ENCODE measurements at places on chromosomes 16 and 17.

DNA sequence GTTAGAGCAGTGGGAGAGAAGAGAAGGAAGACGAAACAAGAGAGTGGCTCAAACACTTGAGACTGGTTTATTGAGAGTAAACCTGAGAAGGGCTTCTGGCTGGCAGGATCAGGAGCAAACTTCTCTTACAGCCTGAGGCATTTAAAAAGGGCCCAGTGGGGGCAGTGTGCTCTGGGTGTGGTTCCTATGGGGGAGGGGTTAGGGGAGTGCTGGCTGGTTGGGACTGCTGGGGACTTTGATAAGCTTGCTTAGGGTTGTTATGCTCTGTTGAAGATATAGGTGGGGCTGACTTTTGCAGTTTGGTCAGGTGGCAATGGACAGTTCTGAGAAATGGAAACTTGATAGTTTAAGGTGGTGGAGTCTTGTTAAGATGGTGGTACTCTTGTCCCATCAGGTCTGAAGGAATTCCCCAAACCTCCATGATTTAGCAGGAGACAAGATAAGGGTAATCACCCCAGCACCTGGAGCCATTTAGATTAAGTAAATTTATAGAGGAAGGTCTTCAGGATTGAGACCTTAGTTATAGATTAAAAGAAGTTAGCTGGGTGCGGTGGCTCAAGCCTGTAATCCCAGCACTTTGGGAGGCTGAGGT is 79.3 kb downstream of the EMP2 start:
- no peak for DNase-seq

DNA sequence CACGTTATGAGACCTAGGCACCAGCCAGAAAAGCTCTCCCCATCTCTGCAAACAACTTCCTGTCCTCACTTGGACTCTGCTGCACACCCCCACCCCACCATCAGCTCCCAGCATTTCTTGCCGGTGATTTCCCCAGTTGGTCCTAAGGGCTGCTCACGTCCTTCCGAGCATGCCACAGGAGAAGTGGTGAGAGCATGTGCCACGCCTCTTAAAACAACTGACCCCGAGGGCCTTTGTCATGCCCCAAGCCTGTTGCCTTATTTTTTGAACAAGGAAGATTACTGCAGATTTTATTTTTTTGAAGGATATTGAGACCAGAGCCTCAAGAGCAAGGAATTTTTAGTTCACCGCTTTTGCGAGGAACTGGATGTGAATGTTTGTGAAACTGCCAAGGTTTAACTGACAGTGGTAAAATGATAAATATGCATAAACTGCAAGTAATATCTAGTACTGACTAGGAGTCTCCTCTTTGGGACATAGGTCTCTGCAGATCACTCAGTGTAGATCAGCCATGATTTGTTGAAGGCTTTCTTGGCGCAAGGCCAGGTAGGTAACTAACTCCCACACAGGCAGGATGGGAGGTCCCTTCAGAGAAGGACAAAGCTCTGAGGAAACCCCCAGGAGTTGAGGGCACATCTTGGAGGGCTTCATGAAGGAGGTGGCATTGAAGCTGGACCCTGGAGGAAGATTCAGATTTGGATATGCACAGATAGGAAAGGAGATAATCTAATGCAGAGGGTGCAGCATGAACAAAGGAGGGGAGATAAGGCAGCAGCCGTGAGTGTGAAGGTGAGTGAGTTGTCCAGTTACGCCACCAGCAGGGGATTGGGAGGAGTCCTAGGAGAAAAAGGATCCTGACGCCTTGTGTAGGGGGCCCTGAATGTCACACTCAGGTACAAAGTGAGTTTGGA is 44.7 kb downstream of the TMEM132E start:
- no peak for DNase-seq

- no peak for DNase-seq
Observed at GRCh38 chr16:7304279-7304678, 28.4 kb upstream of the RBFOX1 start.

- no peak for DNase-seq
Observed at GRCh38 chr17:78249074-78249817, 17.8 kb downstream of the TMEM235 start.

DNA sequence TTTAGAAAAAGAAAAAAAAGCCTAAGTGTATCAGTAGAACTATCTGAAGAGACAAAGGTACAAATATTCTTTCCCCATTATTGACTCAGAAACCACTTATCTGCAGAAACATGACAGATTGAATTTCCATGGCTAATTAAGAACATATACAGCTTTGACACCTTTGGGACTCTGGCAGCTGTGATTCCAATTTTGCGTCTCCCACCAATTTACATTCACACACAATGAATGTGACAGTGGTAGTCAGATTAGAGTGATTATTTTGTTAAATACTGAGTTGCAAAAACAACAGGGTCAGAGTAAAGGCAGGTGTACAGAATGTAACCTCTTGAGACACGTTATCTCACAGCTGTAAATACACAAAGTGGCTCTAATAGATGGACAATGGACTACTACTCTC is 5.3 kb upstream of the PPM1D start:
- DNase-seq = no peak

DNA sequence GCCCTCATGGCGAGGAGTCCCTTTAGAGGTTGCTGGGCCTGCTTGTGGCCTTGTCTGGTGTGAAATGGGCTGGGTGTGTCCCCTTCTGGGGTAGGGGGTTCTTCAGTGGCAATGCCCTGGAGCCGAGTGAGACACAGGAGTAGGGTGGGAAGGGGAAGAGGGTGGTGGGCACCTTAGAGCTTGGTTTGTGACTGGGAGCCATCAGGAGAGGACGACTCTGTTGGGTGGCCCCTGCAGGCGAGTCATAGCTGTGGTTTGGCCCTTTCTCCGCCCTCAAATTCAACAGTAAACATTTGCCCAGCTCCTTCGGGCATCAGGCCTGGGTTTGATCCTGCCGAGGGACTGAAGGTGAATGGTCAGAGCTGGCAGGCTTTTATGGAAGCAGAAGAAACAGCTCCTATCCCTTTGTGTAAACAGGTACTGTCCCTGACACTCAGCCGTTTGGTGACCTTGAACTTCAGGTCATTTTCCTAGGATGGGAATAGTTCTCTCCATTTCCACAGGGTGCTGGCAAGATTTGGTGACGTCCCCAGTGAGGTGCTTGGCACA is 2.9 kb downstream of the E4F1 start:
- no peak for DNase-seq

DNA sequence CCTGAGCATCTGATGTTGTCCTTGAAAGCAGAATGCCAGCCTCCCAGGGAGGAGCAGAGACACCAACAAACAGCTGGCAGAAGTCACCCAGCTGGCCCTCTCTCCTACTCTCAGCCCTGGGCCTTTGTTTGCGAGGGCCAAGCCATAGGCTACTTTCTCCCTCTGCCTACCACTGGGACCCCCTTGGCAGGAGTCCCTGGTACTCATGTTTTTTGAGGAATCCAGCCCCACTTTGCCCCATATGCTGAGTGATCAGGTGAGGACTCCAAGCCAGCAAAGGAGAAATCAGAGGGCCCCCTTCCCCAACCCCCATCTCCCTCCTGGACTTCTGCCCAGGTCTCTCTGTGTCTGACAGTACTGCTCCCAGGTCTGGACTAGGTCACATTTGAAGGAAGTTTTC is 121.9 kb downstream of the USP31 start:
- no peak for DNase-seq

GRCh38 chr17:74268558-74268957 is 5.5 kb upstream of the DNAI2 start:
- no peak for DNase-seq

DNA sequence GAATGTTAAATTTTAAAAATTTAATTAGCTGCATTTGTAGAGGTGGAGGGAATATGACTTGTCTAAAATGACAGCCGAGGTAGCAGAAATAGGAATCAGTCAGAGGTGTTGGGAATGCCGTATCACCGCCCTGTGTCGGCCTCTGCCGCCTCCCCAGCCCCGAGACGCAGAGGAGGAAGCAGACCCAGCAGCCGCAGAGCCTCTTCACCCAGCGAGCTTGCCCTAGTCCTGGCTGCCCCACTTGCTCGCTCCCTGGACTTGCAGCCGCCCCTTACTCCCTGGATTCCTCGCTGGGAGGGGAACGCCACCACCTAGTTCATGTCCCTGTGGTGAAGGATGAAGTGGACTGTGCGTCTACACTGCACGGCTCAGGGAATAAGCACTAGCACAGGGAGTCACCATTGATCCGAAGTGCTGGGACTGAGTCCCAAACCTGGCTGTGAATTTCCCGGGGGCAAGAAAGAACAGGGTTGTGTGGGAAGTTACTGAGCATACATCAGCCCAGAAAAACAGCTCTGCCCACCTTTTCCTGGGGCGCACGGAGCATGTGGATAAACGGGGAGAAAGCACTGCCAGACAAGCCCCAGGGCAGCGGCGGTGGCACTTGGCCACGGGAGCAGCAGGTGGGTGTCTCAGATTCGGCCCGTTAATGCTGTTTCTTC is 76.8 kb downstream of the RPTOR start:
- DNase-seq = no peak

DNA sequence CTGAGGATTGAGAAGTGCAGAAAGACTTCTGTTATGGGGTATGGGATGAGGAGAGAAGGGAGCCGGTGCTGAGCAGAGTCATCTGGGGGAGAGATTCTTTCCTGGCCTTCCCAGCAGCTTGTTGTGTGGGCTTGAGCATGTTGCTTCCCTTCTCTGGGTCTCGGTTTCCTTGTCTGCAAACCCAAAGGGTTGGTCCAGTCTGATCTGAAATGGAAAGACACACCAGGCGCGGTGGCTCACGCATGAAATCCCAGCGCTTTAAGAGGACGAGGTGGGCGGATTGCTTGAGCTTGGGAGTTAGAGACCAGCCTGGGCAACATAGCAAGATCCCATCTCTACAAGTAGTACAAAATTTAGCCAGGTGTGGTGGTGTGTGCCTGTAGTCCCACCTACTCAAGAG is 6.0 kb downstream of the SOCS3 start:
- no peak for DNase-seq

DNA sequence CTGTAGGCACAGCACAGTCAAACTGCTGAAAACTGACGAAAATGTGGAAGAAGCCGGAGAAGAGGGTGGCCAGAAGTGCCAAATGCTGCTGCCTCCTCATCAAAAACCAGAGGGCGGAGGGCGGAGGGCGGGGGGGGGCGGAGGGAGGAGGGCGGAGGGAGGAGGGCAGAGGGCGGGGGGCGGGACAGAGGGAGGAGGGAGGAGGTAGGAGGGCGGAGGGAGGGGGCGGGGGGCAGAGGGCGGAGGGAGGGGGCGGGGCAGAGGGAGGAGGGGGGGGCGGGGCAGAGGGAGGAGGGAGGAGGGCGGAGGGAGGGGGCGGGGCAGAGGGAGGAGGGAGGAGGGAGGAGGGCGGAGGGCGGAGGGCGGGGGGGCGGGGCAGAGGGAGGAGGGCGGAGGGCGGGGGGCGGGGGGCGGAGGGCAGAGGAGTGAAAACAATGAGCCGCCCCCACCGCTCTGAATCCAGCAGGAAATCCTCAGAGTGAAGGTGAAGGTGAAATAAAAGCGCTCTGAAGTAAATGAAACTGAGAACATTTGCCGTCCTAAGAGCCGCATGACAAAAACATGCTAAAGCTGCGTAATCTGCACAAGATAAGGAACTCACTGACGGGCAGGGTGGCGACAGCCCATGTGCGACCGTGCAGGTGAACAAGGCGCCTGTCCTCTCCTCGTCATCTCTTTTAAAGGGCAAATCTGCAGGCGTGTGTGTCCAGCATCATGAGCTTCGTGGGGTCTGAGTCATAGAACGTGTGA is 22.6 kb upstream of the CBFA2T3 start:
- DNase-seq = no peak

DNA sequence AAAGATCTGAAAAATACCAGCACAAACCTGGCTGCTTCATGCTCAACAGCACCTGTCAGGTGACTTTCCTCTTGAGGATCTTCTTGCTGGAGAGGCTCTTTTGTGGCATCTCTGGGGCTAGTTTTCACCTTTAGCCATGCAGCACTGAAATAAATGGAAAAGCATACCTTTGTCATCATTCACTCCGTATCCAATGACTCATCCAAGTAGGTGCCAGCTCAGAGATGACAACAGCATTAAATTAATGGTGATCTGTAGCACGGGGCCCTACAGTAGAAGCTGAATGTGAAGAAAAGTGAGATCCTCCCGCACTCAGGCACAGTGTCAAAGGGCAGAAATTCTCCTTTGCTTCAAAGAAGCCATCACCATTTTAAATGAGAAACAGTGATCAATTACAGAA is 32.2 kb downstream of the KIAA0753 start:
- DNase-seq = no peak

GRCh38 chr17:42281571-42282096 is 5.4 kb upstream of the STAT5B start:
- no peak for DNase-seq

GRCh38 chr16:49055824-49056545 is 225.7 kb downstream of the CBLN1 start:
- DNase-seq = no peak

DNA sequence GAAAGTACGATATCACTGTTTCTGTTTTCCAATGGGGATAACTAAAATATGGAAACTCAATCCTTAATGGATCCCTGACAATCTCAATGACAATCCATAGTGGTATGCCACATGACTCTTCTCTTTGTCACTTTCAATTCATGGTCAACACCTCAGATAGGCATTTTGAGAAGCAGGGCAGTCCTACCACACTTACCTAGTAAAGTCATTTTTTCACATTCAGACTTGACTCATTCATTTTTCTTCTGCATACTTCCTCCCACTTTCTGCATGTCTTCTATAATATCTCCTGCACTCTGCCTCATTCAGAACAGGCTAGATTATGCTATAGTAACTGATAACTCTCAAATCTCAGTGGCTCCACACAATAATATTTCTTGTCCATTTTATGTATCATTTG is 117.5 kb downstream of the FTO start:
- DNase-seq = no peak

DNA sequence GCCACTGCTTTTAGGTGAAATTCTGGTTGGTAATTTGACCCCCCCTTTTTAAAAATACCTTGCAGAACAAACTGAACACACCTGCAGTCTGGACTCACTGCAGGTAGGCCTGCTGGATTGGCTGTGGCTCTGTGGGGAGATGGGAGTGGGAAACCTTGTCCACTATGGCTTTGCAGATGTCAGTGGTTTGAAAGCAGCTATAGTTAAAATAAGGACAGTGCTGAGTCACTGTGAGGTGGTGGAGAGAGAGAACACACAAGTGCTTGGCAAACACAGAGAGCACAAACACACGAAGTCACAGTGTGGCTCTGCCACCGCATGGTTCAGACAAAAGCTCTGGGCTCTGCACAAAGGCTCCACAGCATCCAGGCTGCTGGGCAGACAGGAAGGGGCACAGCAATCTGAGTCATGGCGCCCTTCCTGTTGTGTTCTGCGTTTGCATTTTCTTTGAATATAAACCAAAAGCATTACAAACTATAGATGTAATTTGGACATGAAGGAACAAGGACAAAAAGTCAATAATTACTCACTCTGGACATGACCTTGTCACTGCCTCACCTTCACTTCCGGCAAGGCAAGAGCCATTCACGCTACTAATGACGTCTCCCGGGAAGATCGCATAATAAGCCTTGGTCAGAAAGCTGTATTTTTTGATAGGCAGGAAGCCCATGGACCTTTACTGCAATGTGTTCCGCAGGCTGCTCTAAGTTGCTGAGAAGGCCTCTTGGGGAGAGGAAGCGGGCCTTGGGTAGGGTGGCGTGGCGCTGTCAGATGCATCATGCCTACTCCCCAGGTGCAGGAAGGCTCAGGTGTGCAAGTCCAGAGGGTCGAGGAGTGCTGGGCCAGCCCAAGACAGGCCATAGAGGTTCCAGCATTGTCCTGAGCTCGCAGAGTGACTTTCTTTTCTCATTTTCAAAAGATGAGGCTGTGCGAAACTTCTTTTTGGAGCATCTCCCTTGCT is 60.1 kb upstream of the MED9 start:
- no peak for DNase-seq

Measured in stimulated activated CD4-positive, alpha-beta T cell treated with anti-CD3 and anti-CD28 coated beads, TNF-alpha, amount 100 ng/mL, for 1 hour (primary cell).